ENCODE measurements at places on chromosomes 1 and 21. TPM values are rescaled to one million over a fixed set of nuclear protein-coding genes. Genes with fewer than 3 reads are reported as not detected.

The BEST4 gene
- not detected for total RNA-seq

DNA sequence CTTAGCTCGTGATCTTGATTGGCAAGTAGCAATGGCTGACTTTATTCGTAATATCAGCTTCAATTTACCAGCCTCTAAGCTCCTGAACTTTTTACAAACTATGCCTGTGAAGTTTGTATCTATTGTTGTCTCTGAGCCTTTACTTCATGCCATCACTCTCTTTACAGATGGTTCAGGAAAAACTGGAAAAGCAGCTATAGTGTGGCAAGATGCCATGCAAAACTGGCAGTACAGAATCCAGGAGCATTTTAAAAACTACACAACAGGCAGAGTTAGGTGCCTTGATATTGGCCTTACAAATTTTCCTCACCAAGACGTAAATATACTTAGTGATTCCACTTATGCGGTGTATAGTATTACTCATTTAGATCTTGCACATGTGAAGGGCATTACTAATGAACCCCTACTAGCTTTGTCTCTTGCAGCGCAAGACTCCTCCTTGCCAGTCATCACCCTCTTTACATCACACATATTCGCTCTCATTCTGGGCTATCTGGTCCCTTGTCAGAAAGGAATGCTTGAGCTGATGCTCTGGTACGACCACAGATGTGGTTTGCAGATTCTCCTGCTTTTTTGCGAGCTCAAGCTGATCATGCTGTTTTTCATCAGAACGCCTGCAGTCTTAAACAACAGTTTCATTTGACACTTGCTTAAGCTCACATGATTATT is 36.3 kb downstream of the CLCA1 start:
- DNase-seq, result no peak

- no peak for DNase-seq
Observed at GRCh38 chr1:218812360-218812759, 361.3 kb upstream of the LYPLAL1 start.

- DNase-seq, result no peak
Observed at GRCh38 chr1:41980827-41981653, 62.3 kb upstream of the HIVEP3 start.

All from dermis blood vessel endothelial cell (primary cell).